Keratinocyte (primary cell): ENCODE measurements at places on chromosomes 7 and 10. TPM values are rescaled to one million over a fixed set of nuclear protein-coding genes. Genes with fewer than 3 reads are reported as not detected.
A peak's percentile ranks its signal among the peaks of the same experiment; 100 is the strongest.

DNA sequence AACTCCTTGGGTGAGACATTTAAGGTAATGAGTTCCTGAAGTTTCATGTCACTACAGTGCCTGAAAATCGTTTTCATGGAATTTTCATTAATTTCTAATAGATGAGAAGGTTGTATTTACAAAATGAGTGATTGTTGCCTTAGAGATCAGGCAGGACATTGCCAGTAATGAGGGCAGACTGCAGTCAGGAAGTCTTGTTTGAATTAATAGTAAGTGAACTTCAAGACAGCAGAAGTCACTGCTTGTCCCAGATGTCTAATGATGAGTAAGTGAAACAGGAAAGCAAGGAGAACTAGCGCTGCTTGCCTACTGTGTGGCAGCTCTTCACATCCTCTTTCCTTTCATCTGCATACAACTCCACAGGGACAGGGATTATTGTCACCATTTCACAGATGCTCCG, 237.4 kb downstream of the BAMBI start:
- no peaks in the 10 kb centered on the region for H3K36me3 ChIP-seq
- no peak for DNase-seq
- H3K27me3 ChIP-seq, result no peaks in the 10 kb centered on the region
- H3K4me1 ChIP-seq, result peaks cover 4% of the 10 kb centered on the region

- peaks cover 1% of the 10 kb centered on the region for H3K4me1 ChIP-seq
- H3K27me3 ChIP-seq, result peaks cover 7% of the 10 kb centered on the region
- H3K27ac ChIP-seq, result no peak overlapping the region
- no peak overlapping the region for H3K4me3 ChIP-seq
- no peak for DNase-seq
Measured at GRCh38 chr10:86657396-86658011, 3.2 kb downstream of the OPN4 start.

GRCh38 chr7:55260676-55261385, 104.3 kb upstream of the LANCL2 start:
- H3K4me3 ChIP-seq, result no peak overlapping the region
- peaks cover 10% of the 10 kb centered on the region for H3K27me3 ChIP-seq
- H3K36me3 ChIP-seq, result no peaks in the 10 kb centered on the region

DNA sequence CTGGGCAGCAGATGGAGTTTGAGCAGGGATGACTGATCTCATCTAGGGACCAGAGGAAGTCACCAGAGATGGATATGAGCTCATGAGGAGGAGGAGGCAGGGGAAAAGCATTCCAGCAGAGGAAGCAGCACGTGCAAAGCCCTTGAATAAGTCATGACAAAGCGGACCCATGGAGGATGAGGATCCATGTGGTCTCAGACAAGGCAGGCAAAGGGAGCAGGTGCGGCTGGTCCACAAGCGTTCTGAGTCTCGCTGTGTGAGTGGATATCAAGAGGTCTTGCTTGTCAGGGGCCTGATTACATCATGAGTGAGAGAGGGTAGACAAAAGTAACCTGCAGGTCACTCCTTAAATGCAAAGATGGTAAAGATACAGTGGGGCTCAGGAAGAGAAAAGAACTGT, 307.6 kb downstream of the GRID1 start:
- H3K27ac ChIP-seq, result no peak overlapping the region
- H3K36me3 ChIP-seq, result no peaks in the 10 kb centered on the region
- H3K27me3 ChIP-seq, result no peaks in the 10 kb centered on the region
- H3K4me3 ChIP-seq, result no peak overlapping the region
- H3K4me1 ChIP-seq, result no peaks in the 10 kb centered on the region

GRCh38 chr7:141992688-141993087, 3.0 kb upstream of the MGAM start:
- H3K27ac ChIP-seq, result no peak overlapping the region
- H3K4me3 ChIP-seq, result no peak overlapping the region
- peaks cover 17% of the 10 kb centered on the region for H3K4me1 ChIP-seq
- DNase-seq, result no peak
- no peaks in the 10 kb centered on the region for H3K27me3 ChIP-seq
- no peaks in the 10 kb centered on the region for H3K36me3 ChIP-seq

DNA sequence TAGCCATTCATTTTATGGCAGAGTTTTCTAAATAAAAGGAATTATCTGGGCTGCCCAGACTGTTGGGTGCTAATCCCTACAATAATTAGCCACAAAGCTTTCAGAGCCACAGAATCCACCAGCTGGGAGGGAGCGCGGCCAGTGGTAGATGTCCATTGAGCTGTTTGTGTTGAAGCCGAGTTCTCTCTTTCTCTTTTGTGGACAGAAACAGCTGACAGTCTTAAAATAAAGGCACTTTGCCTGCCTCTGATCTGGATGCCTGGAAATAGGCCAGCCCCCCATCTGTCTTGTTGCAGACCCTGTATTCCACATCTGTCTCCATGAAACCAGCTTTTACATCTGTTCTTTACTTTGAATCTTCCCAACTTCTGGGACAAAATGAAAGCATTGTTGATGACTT, 66.1 kb downstream of the MTPN start:
- H3K36me3 ChIP-seq, result no peaks in the 10 kb centered on the region
- H3K27me3 ChIP-seq, result no peaks in the 10 kb centered on the region
- DNase-seq, result no peak
- no peak overlapping the region for H3K4me3 ChIP-seq
- no peaks in the 10 kb centered on the region for H3K4me1 ChIP-seq

- H3K4me3 ChIP-seq, result no peak overlapping the region
- no peak for DNase-seq
- H3K27ac ChIP-seq, result no peak overlapping the region
- no peaks in the 10 kb centered on the region for H3K36me3 ChIP-seq
Measured at GRCh38 chr10:118114992-118115391, 68.3 kb upstream of the RAB11FIP2 start.

DNA sequence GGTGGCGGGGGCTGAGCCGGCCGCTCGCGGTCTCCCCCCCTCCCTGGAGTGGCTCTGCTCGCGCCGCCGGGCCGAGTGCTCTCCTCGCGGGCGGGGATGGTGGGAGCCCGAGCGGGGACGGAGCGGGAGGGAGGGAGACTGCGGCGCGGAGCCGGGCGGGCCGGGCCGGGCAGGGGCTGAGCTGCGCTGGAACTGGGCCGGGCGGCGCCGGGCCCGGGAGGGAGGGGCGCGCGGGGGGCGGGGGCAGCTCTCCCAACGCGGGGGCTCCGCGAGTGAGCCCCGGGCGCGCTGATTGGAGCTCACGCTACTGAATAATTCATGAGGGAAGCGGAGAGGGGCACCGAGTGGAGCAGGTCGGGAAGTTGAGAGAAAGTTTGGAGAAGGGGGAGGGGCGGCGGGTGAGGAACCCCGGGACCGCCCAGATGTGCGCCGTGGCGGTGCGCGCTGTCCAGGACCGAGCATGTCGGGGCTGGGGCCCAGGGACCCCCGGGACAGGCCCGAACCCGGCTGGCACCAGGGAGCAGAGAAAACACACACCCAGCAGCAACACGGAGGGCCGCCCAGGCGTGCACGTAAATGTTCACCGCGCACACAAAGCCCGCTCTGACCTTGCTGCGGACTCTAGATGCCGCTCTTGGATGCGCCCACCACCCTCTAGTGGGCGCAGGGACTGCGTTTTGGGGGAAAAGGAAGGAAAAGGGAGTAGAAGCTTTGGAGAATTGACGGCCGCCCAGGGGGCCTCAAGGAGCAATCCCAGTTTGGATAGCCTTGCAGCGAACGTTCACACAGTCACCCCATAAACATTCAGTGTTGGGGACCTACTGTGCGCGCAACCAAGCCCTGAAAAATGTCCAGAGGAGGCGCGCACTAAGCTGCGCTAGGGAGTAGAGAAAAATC, at the start of gene EPHB4:
TSS of gene EPHB4 (minus strand) at position 194 of the 897 bp plus-strand sequence. CDS start 493 bp downstream, outside the sequence.
- H3K27me3 ChIP-seq, result no peaks in the 10 kb centered on the region
- H3K4me3 ChIP-seq, result peak within 1 kb of the TSS; percentile 97
- H3K4me1 ChIP-seq, result peaks cover 6% of the 10 kb centered on the region
- no peak for DNase-seq
- peaks cover 7% of the 10 kb centered on the region for H3K36me3 ChIP-seq

DNA sequence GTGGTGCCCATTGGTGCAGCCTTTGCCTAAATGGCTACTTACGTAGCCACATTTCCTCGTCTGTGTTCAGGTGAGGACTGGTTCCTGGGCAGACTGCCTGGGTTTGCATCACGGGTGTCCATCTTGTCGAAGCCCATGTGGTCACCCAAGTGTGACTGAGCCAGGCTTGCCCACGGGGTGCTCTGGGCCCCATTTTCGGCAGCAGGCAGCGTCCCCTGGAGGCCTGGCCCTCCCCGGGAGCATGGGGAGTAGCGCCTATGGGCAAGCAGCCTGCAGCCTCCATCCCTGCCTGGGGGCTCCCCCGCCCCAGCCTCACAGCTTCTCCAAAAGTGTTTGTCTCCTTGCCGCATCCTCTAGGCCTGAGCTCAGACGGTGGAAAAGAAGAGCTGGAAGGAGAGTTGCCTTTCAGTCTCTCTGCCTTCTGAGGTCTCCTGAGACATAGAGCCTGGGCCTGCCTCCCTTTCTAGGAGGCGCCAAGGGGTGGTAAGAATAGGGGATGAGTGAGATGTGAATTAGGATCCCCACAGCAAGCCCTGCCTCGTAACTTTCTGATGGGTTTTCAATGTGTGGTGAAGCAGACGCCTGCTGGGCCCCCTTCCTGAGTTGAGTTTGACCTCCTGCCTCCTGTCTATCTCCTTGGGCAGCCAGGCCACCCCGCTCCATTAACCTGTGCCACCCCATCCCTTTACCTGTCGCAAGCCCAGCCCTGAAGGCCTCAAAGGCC, 42.7 kb downstream of the HTRA1 start:
- no peak for DNase-seq
- H3K36me3 ChIP-seq, result peaks cover 34% of the 10 kb centered on the region
- H3K27me3 ChIP-seq, result no peaks in the 10 kb centered on the region
- H3K27ac ChIP-seq, result no peak overlapping the region

- no peaks in the 10 kb centered on the region for H3K36me3 ChIP-seq
- H3K27ac ChIP-seq, result no peak overlapping the region
- no peaks in the 10 kb centered on the region for H3K4me1 ChIP-seq
- peaks cover 10% of the 10 kb centered on the region for H3K27me3 ChIP-seq
Measured at GRCh38 chr10:71666639-71667386, 52.8 kb downstream of the C10orf105 start.

DNA sequence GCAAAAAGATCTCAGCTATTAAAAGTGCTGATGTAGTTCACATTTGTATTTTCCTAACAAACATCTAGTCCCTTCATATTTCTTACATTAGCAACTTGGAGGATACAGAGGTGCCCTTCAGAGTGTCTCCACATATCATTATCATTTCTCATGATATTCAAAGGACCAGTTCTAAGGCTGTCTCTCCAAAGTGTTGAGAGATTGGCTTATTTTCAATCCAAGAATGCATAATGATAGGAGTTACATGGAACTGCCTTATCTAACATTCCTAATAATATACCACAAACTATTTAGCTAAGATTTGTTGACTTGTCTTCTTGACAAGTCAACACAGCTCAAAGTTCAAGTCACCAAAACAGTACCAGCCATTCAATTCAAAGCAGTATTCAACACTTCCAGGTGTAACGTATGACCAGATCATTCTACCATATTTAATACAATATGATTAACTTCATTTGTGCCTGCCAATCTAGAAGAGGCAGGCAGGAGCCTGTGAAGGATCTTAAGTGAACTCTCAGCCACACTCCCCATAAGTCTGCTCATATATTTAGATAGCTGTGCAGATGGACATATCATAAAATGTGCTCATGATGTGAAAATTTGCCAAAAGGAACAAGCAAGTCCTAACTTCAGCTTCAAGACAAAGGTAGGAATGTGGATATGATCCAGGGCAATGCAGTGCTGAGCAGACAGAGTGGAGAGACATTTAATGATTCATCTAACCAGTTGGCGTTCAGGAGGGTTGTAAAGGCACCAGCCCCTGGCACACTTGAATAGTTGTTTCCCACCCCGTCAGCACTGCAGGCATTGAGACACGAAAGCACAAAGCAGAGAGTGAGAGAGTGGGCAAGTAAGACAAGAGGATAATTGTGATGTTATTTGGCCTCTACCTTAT, 108.3 kb downstream of the MTERF1 start:
- H3K36me3 ChIP-seq, result no peaks in the 10 kb centered on the region
- H3K4me3 ChIP-seq, result no peak overlapping the region
- H3K27me3 ChIP-seq, result no peaks in the 10 kb centered on the region
- peak overlapping the region; percentile 22 for H3K27ac ChIP-seq
- peak; percentile 68 for DNase-seq

GRCh38 chr10:124698545-124699469, 45.4 kb downstream of the FAM53B start:
- H3K27ac ChIP-seq, result no peak overlapping the region
- H3K27me3 ChIP-seq, result no peaks in the 10 kb centered on the region
- no peak for DNase-seq
- peaks cover 12% of the 10 kb centered on the region for H3K36me3 ChIP-seq
- no peak overlapping the region for H3K4me3 ChIP-seq
- no peaks in the 10 kb centered on the region for H3K4me1 ChIP-seq

DNA sequence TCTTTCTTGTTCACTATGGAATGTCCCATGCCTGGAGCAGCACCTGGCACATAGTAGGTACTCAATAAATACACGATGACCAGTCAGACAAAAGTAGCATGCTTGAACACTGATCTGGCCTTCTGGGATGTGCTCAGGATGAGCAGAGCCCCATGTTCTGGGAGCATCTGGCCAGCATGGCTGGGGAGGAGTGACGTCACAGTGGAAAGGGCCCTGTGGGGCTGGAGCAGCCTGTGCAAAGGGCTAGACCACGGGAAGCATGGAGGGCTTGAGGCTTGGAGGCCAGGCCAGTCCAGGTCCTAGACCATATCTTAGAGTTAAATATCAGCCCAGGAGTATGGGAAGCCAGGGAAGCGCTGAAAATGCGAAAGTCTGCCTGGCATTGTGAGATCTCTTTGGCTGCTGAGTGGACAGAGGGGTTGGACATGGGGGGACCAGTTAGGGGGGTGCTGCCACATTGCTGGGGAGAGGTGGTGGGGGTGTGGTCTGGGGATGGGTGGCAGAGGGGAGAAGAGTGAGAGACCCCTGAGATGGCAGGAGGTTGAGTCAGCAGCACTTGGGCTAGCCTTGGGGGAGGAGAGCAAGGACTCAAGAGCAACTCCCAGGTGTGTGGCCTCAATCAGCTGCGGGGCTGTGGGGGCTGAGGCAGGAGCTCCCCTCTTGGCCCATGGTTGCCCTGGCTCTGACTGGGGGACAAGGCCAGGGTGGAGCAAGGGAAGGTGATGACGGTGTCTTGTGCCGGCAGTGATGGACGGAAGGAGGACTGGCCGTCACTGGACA, 34.9 kb downstream of the ZCCHC24 start:
- H3K4me3 ChIP-seq, result no peak overlapping the region
- H3K4me1 ChIP-seq, result no peaks in the 10 kb centered on the region
- DNase-seq, result no peak
- H3K36me3 ChIP-seq, result no peaks in the 10 kb centered on the region
- H3K27me3 ChIP-seq, result no peaks in the 10 kb centered on the region
- H3K27ac ChIP-seq, result no peak overlapping the region

Gene NKX2-3
- not detected in 3 replicates for polyA plus RNA-seq

Gene CARD11
- 4.1 to 7.2 TPM (median 4.3 TPM) in 3 replicates for polyA plus RNA-seq

Gene ARHGAP21
- polyA plus RNA-seq, result 61.1 to 78.5 TPM (median 76.0 TPM) in 3 replicates

Gene NUP205
- 56.2 to 74.6 TPM (median 61.0 TPM) in 3 replicates for polyA plus RNA-seq
